HuH-7.5 (cell line): ENCODE measurements at places on chromosomes 2 and 18.

DNA sequence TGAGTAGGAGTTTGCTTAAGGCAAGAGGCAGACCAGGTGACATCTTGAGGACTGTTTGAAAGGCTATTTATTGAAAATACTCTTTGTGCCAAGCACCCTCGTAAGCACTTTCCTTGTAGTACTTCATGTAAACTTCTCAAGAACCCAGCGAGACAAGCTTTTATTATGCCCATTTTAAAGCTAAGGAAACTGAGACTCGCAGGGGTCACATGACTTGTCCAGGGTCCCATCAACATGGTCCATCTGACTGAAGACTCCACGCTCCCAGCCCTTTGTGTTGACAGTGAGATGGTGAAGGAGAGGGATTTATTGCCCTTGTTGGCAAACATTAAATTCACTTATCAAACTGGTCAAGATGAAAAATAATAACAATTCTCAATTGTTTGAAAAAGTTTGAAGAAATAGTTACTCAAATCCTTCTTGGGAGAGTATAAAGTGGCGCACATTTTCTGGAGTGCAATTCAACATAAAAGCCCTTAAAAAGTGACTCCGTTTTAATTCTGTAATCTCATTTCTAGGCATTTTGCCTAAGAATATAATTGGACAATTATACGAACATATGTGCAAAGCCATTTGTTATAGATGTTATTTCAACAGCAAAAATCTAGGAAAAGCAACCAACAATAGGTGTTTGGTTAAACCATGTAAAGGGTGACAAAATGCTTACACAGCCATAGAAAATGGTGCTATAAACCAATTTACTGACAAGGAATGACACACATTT is 270.5 kb upstream of the NCKAP5 start:
- DNase-seq, result no peak

DNA sequence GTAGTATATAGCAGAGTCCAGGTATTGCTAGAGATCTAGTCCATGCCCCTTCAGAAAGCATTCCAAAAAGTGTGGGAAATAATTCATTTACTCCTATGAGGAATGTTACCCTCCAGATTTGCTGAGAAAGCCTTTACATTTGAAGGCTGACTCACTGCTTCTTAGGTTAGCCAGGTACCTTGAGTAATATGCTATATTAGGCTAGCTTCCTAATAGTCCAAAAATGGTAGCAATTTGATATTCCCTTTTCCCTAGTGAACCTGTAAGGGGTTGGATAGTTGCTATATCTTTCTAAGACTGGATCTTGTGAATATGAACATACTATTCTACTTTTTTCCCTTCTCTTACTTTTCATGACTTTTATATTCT is 63.6 kb downstream of the SPOPL start:
- DNase-seq, result no peak

- no peak for DNase-seq
These were observed 228.7 kb upstream of the TANK start for GRCh38 chr2:160931531-160931930.

DNA sequence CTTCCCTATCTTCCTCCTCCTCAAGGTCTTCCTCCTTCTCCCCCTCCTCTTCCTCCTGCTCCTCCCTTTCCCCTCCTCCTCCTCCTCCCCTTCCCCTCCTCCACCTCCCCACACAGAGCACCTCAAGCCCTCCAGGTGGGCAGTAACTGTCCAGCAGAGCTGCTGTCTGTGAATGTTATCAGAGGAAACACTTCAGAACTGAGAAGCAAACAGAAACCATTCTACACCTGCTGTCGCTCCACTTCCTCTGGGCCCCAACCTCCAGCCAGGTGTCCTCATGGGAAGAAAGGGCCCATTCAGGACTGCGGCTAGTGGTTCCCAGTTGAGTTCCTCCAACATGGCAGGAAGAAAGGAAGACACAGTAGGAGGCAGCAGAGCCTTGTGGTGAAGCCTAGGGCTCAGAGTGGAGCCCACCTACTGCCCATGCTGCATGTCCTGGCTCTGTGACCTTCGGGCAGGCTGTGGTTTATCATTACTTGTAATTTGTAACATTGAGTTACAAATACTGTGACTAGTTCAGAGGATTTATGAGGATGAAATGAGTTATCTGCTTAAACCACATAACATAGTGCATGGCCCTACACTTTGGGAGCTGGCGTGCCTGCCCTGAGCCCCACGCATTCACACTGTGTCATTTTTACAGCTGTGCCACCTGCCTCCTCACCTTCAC is 165.9 kb upstream of the ID2 start:
- no peak for DNase-seq

- no peak for DNase-seq
These were observed 102.5 kb upstream of the PIEZO2 start for GRCh38 chr18:11251891-11252270.

- DNase-seq, result no peak
These were observed 166.3 kb downstream of the MYCN start for GRCh38 chr2:16106619-16107018.

DNA sequence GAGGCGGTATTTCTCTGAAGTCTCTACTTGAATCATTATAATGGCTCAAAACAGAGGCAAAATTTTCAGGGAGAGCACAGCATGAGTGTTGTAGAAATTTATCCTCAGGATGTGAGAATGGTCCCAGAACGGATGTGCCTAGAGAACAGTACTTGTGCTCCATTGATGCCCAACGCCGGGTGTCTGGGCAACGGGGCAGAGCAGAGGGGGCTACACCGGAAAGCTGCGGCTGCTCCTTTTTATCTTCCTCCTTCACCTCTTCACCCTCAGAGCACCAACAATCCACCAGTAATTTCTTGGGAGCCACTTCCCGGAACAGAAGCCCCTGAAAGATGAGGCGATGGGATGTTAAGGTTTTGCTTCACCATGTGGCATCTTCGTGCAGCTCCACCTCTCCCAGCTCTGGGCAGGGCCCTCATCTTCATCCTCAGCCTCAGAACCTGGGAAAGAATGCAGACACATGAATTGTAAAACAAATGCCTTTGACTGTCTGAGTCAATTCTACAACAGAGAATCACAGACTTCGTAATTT is 71.5 kb downstream of the PTGR3 start:
- no peak for DNase-seq

DNA sequence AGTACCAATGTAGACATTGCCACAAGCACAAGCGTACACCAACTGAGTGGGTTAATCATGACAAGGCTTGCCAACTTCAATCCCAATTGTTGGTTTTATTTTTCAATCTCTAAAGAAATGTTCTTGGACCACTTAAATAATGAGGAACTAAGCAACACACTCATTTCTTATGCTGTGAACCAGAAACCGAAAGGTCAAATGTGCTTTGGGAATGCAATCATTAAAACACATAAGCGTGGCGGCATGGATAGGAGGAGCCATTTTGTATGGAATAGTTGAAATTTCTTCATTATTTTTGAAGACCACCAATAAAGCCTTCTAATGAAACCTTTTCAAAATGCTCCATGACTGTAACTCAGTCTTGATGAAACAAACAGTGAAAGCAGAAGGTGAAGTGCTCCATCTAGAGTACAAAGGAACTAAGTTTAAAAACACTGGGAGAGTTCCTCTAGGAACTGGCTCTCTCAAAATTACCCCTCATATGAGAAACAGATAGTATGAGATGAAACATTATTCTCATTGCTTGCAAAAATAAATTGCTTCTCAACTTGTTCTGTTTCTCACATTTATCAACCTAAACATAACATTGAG is 113.2 kb upstream of the CHST9 start:
- no peak for DNase-seq

- DNase-seq, result no peak
These were observed 25.2 kb downstream of the TRABD2A start for GRCh38 chr2:84855731-84856130.

DNA sequence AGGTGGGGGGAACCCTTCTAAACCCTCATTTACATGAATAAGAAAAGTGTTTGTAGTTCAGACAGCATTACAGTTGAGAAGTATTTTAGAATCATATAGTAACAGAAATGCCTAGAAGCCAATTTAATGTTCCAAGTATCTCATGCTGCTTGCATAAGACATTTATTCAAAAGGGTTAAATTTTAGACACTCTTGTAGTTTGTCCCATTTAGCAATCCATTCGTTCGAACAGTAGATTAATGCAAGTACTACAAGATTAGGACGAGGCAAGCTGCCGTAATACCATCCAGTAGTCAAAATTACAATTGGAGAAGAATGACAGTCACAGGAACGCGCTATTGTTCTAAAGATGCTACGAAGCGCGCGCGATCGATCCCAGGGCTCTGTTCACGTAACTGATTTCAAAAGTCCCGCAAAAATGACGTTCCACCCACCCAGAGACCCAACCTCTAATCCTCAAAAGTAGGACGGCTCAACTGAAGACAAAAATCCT is 1.2 kb downstream of the TMEM237 start:
- no peak for DNase-seq

DNA sequence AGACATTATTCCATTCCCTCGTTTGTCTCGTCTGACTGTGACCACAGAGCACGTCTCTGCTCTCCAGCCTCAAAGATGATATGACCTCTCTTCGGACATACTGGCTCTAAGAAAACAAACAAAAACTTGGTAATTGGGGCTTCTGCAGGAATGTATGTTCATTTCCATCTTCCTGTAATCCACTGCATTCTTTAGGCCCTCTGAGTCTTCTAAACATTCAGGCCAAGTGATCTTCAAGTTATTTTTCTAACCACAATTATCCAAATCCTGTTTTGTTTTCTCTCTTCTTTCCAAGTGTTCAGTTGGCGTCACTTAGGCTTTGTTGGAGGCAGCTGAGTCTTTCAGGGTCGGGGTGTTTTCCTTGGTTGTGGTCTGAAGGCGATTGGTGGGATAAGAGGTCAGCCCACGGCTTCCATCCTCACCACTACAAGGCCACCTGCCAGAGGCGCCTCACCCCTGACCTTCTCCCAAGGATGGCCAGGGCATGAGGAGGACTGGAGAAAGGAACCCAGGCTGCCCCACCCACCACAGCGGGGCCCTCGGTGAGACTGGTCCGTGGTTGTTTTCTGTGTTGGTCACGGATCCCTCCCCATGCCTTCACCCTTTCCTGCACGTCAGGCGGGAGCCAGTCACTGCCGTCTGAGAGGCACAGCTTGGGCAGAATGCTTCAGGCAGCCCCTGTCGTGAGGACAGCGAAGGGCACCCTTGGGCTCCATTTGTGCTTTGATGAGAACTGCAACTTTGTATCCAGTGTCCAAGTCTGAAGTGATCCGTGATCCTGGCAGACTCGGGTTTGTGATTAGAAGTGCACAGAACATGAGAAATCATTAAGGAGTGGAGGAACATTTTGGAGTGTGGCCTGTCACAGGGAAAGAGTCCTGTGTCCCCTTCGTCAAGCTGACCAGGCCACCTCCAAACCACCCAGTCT is 88.6 kb upstream of the FHL2 start:
- no peak for DNase-seq

- DNase-seq, result no peak
These were observed 401.3 kb downstream of the PID1 start for GRCh38 chr2:228869636-228870264.

GRCh38 chr18:13161276-13161899 is 57.2 kb upstream of the LDLRAD4 start:
- no peak for DNase-seq

DNA sequence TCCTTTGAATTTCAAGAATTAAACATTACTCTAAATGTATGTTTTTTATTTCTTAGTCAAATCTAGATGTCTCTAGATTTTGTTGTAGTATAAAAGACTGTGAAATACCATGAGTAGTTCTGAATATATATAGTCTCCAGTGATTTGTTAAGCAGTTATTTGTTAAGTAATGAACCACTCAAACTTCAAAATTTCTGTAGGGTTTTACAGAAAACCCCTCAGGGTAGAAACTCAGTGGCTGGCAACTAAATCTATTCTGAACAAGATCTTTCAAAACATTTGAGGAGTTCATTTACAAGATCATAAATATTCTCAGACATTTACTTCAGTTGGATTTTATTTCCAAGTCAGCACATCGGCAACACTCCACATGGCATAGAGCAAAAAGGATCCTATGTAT is 35.8 kb upstream of the ACSL3 start:
- DNase-seq, result no peak

DNA sequence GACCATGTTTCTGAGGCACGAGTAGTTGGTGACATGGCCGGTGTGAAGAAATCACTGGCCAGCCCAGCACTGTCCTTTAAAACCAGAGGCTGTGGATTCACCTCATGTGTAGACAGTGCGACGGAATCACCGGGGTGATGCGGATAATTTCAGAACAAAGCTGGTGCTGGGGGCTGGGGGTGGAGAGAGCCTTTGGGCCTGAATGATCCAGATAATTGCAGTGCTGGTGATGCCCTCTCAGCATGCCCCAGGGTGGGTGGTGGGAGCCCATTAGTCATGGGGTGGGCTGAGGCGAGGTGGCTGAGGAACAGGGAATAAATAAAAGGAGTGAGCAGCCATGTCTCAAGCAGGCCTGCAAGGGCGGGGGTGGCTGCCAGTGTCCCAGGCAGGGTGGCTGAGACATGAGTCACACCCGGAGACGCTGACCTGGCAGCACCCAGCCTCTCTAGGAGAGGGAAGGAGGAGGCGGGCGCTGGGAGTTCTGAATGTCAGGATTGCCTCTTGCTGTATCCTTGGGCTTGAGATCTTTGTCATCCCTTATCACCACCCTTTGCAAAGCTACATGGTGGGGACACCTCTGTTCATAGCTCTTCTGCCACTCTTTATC is 151.1 kb upstream of the MSH6 start:
- peak; percentile 27 for DNase-seq

GRCh38 chr18:33755391-33755790 is 177.4 kb downstream of the ASXL3 start:
- no peak for DNase-seq

- DNase-seq, result no peak
These were observed 48.1 kb upstream of the TBC1D8 start for GRCh38 chr2:101199251-101199791.

- no peak for DNase-seq
These were observed 43.9 kb downstream of the FOSL2 start for GRCh38 chr2:28436525-28437051.
